ENCODE measurements at places on chromosomes 1 and 21.

DNA sequence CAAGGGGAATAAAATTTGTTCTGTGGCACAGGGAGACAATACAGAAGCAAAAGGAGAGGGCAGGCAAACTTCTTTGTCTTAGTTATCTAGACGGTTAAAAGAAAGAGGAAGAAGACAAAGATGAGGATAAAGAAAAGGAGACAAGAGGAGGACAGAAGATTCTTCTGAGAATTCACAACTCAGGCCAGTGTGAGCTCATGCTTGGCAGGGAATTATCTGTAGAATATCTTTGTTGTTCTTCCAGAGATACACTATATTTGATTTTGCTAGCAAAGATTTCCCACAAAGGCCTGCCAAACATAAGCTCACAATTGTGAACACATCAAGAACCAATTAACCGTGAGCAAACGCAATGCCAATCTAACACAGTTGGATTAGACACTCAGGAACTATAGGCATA, 21.4 kb downstream of the SLC16A1 start:
- DNase-seq = no peak

DNA sequence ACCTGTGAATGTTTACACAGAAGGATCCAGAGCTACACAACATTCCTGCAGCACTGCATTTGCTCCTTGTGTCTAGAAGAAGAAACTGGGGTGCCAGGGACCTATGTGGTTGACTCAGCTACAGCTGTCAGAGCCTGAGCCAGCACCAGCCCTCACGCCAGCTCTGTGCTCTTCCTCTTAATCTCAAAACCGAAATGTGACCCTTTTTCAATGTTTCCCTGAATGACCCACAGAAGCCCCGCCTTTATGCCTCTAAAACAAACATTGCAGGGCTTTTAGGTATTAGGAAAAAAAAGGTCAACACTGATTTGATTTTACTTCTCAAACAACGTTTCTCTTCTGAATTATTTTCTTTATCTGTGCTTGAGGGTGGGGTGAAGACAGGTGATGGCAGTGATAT, 260.5 kb downstream of the DYRK1A start:
- DNase-seq = no peak

- no peak for DNase-seq
Measured at GRCh38 chr1:9014475-9015375, 11.5 kb downstream of the SLC2A7 start.

DNA sequence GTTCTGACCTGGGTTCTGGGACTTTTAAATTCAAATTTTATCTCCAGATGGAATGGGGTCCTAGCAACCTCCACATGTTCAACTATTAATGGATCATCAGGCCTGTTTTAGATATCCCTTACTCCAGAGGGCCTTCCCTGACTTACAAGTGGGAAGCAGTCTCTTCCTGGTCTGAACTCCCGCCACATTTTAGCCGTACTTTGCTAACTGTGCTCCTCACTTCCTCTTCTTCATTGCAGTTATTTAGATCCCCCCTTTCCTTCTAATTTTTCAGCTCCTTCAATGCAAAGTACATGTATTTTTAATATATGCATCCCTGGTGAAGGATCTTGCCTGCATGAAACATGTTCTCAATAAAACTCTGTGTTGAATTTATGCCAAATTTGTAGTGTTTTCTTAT, 3.7 kb downstream of the CD1A start:
- no peak for DNase-seq

- DNase-seq = no peak
Measured at GRCh38 chr1:194322751-194323150, 1136.3 kb upstream of the B3GALT2 start.

- DNase-seq = no peak
Measured at GRCh38 chr1:35659589-35659988, 18.3 kb upstream of the PSMB2 start.

GRCh38 chr1:108691128-108691941, 775 bp upstream of the PRPF38B start:
- DNase-seq = no peak

GRCh38 chr1:193590102-193590501, 403.7 kb upstream of the B3GALT2 start:
- no peak for DNase-seq

GRCh38 chr1:245876586-245876985, 630.5 kb downstream of the SMYD3 start:
- no peak for DNase-seq

GRCh38 chr1:171346881-171347280, 32.9 kb downstream of the FMO4 start:
- no peak for DNase-seq

DNA sequence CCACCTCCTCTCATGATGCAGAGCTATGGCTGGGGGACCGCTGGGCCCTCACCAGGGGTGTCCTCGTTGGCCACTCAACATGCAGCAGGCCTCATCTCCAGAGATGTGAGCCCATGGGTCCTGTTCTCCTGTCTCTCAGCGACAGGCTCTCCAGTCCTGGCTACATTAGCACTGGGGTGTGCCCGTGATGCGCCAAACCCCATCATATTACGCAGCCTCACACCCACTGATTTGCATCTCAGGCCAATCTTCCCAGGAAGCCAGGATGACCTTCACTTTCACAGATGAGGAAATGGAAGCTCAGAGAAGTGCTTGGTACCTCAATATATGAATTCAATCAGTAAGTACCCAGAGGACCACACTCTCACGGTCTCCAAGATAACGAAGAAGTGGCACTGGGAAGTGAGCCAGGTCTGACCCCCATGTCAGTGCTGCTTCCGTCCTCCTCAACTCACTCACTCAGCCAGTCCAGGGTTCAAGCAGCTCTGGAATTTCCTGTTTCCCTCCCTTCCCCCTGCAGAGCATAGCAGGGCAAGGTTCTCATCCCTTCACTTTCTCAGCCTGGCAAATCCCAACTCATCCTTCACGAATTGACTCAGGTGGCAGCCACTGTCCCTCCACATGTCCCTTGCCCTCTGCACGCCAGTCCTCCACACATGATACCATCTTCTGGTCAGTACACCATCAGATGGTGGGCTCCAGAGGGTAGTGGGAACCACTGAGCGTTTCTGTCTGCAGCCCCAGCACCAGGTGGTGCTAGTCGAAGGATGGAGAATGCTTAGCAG, 28.9 kb upstream of the EVA1B start:
- no peak for DNase-seq

GRCh38 chr1:42551180-42551579, 88.1 kb downstream of the CCDC30 start:
- DNase-seq = no peak

DNA sequence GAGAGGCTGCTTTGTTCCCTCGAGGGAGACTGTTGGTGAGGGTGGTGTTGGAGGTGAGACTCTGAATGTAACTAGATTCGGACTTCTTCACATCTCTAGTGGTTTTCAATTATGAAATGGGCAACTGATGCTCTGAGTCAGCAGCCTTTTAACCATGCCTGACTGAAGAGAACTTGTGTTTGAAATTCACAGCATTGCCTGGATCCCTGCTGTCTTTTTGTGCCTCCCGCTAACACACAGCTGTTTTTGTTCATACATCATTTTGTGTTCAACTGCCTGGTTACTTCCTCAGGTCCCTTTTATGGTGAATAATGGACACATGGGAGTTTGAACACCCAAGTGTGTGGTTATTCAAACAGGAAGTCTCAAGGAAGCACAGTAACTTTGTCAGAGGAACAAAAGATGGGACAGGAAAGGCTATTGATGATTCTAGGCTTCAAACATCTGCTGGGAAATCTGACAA, 16.8 kb downstream of the LAMC1 start:
- no peak for DNase-seq

DNA sequence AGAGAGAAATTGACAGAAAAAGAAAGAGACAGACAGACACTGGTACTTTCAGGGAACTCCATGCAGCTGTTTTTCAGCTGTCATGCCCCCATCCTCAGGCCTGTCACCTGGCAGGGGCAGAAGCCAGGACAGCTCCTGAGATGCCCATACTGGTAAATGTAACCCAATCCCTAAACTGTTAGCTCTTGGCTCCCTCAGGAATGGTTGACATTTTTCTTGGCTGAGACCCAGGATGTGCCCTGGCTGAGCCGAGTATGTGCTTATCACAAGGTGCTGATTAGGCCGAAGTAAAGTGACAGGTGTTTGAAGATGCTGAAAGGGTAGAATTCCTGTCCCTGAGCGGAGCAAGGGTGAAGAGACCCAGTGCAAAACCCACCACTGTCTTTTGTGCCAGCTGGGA, 50.7 kb downstream of the PGM1 start:
- DNase-seq = no peak

DNA sequence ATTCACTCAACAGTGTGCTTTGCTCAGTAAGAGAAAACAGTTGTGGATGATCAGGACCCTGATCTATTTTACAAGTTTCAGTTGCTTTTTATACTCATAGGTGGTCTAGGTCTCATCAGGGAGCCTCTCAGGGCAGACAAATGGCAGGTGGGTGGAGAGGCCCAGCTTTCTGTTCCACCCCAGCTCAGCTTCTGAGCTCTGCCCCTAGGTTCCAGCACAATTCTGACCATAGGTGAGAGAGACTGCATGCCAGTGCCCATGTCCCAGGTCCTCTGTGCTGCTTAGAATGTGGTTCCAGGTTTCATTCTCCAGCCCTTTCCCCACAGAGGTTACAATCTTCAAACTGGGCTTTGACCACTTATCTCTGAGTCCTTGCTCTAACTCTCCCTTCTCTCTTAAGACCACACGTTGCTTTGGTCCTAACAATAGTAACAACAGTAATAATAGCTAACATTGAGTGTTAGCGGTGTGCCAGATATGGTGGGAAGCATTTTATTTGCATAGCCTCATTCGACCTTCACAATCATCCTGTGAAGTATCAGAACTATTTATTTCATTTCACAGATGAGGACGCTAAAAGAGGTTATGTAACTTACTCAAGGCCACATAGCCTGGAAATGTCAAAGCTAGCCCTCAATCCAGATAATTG, 19.6 kb upstream of the DUSP10 start:
- no peak for DNase-seq

- DNase-seq = no peak
Measured at GRCh38 chr1:43282220-43283195, 2.9 kb downstream of the C1orf210 start.

DNA sequence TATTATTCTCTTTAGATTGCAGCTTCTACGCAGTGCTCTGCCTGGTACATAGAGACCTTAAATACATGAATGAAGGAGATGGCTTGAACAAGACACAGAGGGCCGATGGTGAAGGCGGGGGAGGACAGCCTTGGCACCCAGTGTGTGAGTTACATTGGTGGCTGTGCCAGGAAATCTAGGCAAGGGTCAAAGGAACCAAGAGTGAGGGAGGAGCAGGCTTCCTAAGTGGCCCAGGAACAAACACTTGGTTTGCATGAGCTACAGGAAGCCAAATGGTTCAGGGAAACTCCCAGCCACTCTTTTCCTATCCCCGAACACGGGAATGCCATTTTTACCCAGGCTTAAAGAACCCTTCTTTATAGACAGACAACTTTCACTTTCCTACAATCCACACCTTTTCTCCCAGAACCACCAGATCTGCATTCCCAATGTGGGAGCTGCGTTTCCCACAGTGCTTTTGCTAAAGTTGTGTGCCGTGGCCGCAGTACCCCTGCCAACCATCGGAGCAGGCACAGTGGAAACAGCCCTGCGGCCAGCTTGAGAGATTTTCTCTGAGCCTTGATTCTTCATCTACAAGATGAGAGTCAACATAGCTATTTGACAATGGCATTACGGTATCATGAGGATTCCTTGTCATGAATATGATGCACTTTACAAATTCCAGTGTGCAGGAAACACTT, 3.5 kb upstream of the CLEC20A start:
- DNase-seq = no peak

GRCh38 chr1:227257964-227258363, 60.3 kb downstream of the CDC42BPA start:
- DNase-seq = no peak

DNA sequence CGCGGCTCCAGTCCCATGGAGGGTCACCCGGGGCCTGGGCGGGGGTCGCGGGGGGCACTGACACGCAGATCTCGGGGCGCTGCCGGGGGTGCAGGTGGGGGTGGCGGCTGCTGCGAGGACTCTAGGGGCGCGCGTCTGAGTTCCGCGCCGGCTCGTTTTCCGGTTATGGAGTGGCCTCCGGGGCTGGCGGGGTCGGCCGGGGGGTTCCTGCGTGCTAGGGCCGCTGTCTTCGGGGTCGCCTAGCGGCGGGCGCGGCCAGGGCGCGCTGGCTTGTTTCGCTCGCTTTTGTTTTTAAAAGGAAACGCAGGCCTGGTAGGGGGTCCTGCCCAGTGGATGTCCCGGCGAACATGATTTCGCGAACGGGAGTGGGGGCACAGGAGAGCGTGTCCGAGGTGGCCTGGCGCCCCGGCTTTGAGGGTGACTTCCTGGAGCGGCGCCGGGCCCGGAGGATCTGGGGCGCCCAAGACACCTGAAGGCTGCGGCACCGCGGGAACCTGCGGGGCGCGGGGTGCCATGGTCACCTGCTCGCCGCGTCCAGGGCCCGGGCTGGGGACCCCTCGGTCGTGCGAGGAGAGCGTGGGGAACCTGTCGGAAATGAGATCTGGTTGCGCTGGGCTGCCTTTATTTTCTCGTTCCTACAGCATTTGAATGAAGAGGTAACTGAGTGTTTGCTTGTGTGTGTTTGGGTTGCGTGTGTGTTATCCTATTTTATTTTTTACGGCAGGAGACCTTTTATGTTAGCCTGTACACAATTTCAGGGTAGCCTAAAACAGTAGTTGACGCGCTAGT, 618 bp downstream of the ETS2 start:
- peak; percentile 27 for DNase-seq

DNA sequence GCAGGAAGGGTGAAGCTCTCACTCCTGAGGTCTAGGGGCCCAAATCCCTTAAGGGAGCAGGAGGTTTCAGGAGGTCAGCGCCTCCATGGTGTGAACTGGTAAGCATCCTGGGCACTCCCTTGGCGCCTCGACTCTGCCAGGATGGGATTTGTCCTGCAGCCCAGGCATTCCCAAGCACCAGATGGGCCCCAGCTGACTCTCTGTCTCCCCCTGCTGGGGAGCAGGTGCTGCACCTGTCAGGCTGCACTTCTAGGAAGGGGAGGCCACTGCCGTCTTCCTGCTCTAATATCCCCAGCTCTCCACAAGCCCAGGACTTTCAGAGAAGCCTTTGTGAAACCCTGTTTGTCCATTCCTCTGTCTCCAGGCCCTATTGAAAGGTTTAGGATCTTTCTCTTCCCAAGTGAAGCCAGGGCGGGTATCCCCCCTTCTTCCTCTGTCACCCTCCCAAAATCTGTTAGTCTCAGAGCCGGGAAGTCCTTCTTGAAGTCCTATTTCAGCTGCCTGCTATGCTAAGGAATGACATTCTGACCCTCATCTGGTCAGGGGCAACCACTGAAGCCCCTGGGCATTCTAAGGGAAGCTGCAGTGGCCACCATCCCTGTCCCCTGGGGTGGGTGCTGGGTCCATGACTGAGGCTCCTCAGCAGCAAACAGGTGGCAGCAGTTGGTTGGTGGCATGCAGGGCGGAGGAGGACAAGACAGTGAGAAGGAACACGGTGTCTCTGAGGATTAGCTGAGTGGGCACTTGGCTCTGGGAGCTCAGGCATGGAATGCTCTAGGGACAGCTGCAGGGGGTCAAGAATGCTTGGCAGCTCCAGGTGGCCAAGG, 3.2 kb downstream of the MYBPH start:
- peak; percentile 13 for DNase-seq
